Tibial artery (tissue), 4 donors: ENCODE measurements at places on chromosomes 5 and 9.

- no peak for DNase-seq
Observed at GRCh38 chr5:59061377-59061776, 478.5 kb downstream of the RAB3C start.

DNA sequence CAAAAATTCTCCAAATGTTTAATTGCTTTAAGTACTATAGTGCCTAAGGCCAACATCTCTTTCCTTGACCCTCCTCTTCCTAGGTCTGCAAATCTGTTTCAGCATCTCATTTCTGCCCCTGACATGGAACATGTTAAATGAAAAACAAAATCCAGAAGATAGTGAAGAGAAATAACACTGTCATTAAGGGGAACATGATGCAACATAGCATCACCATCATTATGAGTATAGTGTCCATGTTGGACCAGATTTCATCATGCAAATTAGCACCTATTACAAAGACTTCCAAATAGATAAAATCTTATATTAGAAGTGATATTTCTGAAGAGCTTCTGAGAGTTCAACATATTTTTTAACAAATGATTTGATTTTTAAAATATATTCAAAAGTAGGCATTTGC, 375.2 kb downstream of the PTPRD start:
- DNase-seq: no peak

DNA sequence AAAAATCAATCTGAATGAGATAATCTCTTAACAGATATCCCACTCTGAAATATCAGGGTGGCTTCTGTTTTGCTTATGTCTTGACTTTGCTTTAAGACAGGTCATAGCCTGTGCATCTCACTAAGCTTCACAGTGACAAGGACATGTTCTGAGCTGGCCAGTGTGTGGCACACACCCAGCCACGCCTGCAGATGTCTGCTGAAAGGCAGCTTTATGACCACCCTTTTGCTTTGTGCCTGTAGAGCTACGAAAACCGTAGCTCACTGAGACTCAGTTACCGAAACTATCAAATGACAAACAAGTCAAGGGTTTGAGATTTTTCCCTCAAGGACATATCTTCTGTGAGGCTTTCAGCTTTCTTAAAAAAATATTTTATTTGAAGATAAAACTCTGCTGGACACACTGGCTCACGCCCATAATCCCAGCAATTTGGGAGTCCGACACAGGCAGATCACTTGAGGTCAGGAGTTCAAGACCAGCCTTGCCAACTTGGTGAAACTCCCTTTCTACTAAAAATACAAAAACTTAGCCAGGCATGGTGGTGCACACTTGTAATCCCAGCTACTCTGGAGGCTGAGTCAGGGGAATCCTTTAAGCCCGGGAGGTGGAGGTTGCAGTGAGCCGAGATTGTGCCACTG, 233.2 kb downstream of the SPATA31A1 start:
- DNase-seq: no peak

GRCh38 chr5:160685219-160685618, 166.8 kb downstream of the ATP10B start:
- DNase-seq: no peak

DNA sequence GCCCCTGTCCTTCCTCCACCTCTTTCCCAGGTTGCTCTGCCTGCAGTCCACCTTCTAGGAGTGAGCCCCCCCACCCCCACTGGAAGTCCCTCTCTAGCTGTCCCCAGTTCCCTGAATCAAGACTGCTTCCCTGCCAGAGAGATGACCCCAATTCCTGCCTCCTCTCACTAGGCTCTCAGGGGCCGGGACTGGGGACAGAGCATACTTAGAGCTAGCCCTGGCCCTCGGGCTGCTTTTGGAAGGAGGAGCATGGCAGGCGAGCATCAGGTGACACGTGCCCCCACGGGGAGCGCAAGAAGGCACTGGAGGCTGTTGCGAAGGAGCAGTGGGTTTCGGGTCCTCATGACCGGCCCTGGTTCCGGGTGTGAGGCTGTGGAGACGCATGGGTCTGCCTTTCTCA, 9.7 kb downstream of the TRAF2 start:
- DNase-seq: no peak

- no peak for DNase-seq
Observed at GRCh38 chr9:228929-229695, 14.4 kb downstream of the DOCK8 start.

GRCh38 chr5:83864652-83865051, 144.0 kb upstream of the HAPLN1 start:
- DNase-seq: no peak
